ENCODE measurements at places on chromosomes 6 and 20. TPM values are rescaled to one million over a fixed set of nuclear protein-coding genes. Genes with fewer than 3 reads are reported as not detected.

Gene TNNC2
- not detected for total RNA-seq

Gene LY6G6F
- total RNA-seq, result not detected

Gene PKIB
- total RNA-seq, result 0.81 TPM

- no peak for DNase-seq
Measured at GRCh38 chr20:63482021-63482587, 9.6 kb upstream of the KCNQ2 start.

GRCh38 chr6:6131492-6132109, 124.9 kb upstream of the NRN1 start:
- no peak for DNase-seq

GRCh38 chr6:122758927-122759334, 20.6 kb upstream of the FABP7 start:
- DNase-seq, result no peak

DNA sequence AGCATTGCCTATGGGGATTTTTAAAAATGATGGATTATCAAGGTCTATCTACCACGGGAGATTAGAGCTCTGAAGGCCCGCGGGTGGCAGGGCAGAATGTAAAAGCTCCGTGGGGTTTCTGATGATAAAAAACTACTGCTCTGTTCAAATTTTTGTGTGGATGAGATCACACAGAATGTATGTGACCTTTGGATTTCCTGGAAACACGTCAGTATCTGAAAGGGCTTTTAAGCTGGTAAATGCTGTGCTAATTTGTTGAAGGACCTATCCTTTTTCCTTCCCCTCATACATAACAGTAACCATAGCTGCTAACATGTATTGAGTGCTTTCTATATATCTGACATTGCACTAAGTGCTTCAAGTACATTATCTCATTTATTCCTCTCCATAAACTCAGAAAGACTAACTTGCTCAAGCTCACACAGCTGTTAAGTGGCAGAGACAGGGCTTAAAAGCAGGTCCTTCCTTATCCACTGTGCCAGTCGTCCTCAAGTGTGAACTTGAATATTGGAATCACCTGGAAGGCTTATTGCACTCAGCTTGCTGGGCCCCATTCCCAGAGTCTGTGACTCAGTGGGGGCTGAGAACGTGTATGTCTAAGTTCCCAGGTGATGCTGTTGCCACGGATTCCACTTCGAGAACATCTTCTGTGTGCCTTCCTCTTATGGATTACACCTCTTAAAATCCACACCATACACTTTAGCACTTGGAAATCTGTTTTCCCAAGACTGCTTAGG, 1.9 kb upstream of the TMEM242 start:
- DNase-seq, result no peak
